ENCODE measurements at places on chromosomes 12 and 14.

DNA sequence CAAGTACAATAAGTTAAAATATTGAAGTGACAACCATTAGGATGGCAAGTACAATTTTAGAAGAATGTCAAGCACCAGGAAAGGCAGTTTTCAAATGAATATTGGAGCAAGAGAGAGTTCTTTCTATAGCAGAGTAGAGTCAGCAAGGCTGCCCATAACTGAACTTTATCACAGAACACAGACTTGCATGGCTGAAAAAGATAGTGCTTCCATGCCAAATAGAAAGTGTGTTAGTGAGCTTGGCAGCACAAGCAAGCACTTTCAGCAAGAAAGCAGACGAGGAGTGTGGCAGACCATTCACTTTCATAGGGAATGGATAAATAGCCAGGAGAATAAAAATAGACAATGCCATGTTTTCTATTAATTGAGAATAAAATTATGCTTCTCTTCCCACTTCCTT lies 647.0 kb upstream of the MGAT4C start:
- peak; percentile 93 for DNase-seq

GRCh38 chr12:12889701-12890100 lies 1.7 kb upstream of the GPRC5A start:
- no peak for DNase-seq

- DNase-seq: peak; percentile 63
Measured at GRCh38 chr14:49977126-49977841, 84.4 kb downstream of the ARF6 start.

GRCh38 chr12:105567061-105567460 lies 236.6 kb downstream of the C12orf75 start:
- no peak for DNase-seq

DNA sequence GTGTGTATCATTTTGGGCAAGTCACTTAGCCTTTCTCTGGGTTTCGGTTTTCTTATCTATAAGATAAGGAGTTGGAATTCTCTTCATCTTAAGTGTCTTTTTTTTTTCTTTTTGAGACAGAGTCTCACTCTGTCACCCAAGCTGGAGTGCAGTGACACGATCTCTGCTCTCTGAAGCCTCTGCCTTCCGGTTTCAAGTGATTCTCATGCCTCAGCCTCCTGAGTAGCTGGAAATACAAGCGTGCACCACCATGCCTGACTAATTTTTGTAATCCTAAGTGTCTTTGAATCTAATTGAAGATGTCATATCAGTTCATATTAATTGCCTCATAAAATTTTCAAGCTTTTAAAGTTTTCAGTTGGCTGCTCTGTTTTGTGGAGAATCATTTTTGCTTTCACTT lies 4.0 kb downstream of the SRGAP1 start:
- DNase-seq: peak; percentile 10

DNA sequence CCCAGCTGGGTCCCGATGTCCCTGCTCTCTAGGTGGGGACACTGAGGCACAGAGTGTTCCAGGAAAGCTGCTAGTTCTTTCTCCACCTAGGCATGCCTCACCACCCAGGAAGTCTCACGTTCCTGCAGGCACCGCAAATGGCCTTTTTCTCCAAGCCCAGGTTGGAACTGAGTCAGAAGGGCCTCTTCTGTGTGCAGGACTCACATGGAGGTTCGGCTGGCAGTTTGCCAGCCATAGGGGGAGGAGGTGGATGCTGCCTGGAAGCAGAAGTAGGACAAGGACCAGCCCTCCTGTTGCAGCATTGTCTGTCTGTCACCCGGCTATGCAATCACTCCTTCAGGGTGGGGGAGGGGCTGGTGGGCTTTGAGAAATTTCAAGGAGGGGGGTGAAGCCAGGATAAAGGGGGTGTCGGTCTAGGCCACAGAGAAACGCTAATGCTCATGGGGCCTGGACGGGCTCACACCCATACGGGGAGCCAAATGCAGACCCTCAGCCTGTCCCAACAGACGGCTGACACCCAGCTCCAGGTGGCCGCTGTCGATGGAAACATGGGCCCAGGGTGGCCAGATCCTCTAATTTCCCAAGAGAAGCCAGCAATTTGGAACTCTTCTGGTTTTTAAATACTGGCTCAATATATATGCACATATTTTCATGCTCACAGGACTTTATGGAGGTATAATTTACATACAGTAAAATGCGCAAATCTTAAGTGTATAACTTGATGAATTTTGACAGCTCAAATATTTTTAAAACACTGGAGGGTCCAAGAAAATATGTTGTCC lies 120.5 kb downstream of the PHETA1 start:
- DNase-seq: peak; percentile 44

DNA sequence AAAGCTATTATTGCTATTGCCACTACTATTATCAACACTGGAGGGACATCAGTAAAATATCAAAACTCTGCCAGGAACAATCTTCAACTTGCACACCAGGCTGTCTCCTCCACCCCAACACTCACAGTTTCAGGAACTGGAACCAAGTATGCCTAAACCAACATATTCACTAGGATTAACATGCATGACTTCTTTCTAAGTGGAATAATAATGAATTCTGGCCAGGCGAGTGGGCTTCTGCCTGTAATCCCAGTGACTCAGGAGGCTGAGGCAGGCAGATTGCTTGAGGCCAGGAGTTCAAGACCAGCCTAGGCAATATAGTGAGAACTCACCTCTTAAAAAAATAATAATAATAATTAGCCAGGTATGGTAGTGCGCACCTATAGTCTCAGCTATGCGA lies 58.1 kb downstream of the TBX5 start:
- DNase-seq: no peak

- peak; percentile 77 for DNase-seq
Measured at GRCh38 chr12:111451649-111452129, 46.0 kb downstream of the SH2B3 start.

DNA sequence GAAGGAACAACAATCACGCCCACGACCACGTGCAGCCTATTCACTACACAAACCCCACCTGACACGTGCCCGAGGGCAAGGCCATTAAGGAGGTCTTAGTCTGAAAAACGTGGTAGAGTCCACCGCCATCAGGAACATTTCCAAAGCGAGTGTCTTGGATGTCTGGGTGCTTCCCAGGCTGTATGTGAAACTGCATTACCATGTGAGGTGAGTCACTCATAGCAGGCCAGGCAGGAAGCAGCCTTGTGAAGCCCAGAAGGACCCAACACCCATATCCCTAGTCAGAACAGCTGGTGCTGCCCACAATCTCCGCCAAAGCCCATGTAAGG lies 3.3 kb upstream of the KRT79 start:
- DNase-seq: no peak

DNA sequence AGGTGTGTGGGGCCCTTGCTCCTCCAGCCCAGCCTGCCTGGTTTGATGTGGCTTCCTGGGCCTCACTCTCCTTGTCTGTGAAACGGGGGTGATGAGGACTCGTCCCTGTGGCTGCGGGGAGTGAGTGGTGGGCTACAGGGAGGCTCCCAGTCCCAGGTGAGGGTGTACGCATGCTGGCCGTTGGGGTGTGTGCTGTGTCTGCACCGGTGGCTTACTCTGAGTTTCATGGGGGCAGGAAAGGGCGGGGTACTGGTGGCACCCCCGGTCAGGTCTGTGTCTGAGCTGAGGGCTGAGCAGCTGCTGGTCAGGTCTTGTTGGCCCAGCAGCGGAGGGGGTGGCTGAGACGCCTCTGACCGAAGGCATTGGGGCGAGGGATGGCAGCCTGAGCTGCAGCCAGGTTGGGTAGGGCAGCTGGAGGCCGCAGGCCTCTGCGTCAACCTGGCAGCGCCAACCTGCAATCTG lies 11.2 kb downstream of the ULK1 start:
- DNase-seq: no peak

- peak; percentile 69 for DNase-seq
Measured at GRCh38 chr12:54358191-54358944, 5.9 kb downstream of the GPR84 start.

- peak; percentile 47 for DNase-seq
Measured at GRCh38 chr12:49706351-49707127, 666 bp downstream of the FMNL3 start.

DNA sequence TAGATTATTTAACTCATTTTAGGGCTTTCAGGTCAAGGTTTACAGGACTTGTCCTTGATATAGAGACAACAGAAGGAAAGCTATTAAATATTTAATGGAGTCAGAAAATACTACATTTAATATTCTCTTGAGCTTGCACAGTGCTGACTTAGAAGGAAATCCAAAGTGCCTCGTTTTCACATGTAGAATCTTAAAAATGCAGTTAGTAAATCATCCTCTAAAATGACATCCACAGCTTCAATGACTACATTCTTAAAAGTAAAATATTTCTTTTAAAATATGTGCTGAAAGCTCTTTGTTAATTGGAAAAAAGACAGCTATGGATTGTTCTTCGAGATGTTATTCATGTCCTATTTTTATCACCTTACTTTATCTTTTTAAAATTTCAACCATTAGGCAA lies 146.9 kb downstream of the KCNC2 start:
- no peak for DNase-seq

GRCh38 chr14:96095581-96096476 lies 56.7 kb downstream of the C14orf132 start:
- DNase-seq: no peak

GRCh38 chr12:55034218-55034617 lies 14.4 kb downstream of the NEUROD4 start:
- DNase-seq: no peak

- DNase-seq: no peak
Measured at GRCh38 chr12:2642896-2643425, 151.8 kb upstream of the FKBP4 start.

GRCh38 chr12:106598003-106598402 lies 15.2 kb downstream of the RFX4 start:
- DNase-seq: no peak

DNA sequence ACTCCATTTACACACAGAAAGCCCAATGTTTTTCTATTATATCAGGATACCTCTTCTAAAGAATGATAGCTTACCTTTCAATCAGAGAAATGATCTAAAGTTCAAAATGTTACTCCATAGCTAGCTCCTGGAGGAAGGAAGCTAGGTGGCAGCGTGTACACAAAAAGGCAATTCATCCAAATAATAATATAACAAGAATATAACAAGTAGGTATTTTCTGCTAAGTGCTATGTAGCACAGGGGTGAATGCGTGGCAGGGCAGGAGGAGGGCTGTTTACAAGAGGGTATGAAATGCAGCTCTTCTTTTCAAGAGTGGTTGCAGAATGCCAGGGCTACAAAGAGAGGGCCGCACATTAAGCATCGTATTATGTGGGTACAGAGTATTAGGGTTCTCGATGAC lies 663 bp upstream of the SNAPC1 start:
- DNase-seq: peak; percentile 12

- no peak for DNase-seq
Measured at GRCh38 chr14:64612021-64612380, 62.2 kb downstream of the PPP1R36 start.

- DNase-seq: peak; percentile 62
Measured at GRCh38 chr12:121325922-121326396, 26.3 kb downstream of the ANAPC5 start.

- DNase-seq: peak; percentile 29
Measured at GRCh38 chr14:24908592-24909236, 141.2 kb downstream of the STXBP6 start.

DNA sequence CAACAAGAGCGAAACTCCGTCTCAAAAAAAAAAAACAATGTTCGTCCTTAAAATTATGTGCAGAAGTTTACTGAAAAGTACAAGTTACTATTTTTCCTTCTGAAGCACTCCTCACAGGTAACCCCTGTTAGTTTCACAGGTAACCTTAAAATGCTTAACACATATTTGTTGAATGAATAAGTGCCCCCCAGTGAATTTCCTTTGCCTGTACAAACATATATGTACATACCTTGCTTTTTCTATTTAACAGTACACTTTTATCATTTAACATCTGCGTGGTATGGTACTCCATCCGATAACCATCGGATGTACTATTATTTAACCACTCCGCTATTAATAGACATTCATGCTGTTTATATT lies 1.4 kb upstream of the RAB35 start:
- DNase-seq: no peak

GRCh38 chr12:47190271-47190750 lies 110.6 kb upstream of the AMIGO2 start:
- peak; percentile 20 for DNase-seq

DNA sequence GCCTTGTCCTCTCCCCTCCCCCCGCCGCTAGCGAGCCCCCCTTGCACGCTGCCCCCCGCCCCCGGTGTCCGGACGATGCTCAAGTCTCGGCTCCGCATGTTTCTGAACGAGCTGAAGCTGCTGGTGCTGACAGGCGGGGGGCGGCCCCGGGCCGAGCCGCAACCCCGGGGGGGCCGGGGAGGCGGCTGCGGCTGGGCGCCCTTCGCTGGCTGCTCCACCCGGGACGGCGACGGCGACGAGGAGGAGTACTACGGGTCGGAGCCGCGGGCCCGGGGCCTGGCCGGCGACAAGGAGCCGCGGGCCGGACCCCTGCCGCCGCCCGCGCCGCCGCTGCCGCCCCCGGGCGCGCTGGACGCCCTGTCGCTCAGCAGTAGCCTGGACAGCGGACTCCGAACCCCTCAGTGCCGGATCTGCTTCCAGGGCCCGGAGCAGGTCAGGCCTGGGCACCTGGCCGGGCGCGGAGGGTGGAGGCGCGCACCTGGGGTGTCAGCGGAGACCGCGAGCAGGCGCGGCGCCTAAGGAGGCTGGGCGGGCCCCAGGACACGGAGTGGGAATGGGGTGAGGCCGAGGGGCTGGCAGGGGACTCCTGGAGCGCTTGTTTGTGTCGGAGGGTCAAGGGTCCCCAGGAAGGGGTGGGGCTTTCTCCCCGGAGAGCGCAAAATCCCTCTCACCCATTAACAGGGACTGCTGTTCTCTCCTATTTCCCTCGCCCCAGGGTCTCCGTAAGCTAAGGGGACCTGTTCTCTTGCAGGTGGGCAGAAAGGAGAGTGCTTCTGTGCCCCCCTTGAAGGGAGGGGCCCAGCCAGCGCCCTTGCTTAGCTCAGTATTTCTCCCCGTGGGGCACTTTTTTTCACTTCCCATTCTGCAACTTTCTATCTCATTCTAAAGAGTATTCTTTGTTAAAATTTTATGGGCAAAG lies 810 bp downstream of the MARCHF9 start:
- DNase-seq: no peak

GRCh38 chr14:49982082-49982481 lies 89.2 kb downstream of the ARF6 start:
- DNase-seq: no peak

GRCh38 chr14:99174081-99174769 lies 97.8 kb downstream of the BCL11B start:
- no peak for DNase-seq

DNA sequence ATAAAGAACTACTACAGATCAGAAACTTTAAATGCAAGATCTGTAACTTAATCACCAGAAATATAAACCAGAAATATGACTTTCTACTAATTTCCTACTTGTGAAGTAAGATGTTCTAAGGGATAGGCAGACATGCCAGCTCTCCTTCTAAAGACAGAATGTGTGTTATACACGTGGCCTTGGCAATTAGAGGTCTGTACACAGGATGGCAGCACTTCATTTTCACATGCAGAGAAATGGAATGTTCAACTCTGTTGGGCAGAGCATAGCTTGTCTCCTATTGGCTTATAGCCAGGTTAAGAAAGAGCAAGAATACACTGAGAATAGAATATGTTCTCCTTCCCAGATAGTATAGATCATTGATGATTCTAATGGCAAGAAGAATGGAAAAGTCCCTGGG lies 403.8 kb downstream of the DAD1 start:
- peak; percentile 25 for DNase-seq

Data from OCI-M1 (cell line).